ENCODE measurements at places on chromosomes 6 and 20.

GRCh38 chr6:85867595-85867994 lies 224.9 kb upstream of the SYNCRIP start:
- DNase-seq, result no peak

DNA sequence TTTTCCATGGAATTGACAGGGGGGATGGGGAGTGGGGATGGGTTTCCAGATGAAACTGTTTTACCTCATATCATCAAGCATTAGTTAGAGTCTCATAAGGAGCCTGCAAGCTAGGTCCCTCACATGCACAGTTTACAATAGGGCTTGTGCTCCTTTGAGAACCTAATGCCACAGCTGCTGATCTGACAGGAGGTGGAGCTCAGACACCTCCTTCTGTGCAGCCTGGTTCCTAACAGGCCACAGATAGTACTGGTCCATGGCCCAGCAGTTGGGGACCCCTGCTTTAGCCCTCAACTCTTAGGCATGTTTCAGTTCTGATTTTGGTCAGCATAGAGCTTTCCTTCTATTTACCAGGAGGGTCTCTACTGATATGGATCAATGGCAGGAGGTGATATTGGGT lies 251.6 kb downstream of the LAMA2 start:
- DNase-seq, result peak; percentile 56

GRCh38 chr6:27096834-27097511 lies 150.5 kb upstream of the PRSS16 start:
- DNase-seq, result peak; percentile 60

DNA sequence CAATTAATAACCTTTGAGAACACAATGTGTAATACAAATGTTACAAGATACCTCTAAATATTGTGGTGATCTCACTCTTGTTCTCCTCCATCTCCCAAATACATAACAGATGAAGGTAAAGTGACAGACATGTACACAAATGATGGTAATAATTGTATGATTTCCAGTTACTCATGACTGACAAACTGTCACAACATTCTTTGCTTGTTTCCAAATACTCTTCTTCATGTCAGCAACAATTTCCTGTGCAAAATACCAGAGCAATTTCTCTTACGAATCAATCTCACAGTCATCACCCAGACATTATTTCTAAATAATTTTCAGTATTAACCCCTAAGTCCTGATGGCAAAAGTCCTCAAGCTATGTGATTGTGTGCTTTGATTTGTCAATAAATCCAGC lies 92.9 kb downstream of the RPS12 start:
- no peak for DNase-seq

DNA sequence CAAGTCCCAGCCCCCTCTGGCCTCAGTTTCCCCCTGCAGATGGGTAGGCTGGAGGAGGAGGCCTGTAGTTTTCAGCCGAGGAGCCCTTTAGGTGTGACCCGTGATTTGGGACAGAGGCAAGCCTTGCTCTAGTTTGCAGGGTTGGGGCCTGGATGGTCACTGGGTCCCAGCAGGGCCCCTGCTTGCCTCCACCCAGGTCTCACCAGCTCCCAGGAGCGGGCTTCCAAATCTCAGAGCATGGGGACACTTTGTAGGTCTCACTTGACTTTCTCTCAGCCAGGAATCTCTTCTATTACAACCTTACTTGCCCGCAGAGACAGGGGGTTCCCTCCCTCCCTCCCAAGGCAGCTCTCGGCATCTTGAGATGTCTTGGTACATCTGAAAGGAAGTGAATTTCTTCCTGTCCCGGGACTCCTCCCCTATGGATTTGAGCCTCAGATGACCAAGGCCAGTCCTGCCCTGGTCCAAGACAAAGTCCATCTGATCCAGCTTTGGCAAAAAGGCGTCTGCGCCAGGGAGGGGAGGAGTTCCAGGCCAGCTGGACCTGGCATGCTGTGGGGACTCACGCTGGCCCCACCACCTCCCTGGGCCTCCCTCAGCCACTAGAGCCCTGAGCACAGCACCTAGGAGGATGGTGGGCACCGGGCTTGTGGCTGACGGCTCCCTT lies 47.4 kb downstream of the SRC start:
- no peak for DNase-seq

DNA sequence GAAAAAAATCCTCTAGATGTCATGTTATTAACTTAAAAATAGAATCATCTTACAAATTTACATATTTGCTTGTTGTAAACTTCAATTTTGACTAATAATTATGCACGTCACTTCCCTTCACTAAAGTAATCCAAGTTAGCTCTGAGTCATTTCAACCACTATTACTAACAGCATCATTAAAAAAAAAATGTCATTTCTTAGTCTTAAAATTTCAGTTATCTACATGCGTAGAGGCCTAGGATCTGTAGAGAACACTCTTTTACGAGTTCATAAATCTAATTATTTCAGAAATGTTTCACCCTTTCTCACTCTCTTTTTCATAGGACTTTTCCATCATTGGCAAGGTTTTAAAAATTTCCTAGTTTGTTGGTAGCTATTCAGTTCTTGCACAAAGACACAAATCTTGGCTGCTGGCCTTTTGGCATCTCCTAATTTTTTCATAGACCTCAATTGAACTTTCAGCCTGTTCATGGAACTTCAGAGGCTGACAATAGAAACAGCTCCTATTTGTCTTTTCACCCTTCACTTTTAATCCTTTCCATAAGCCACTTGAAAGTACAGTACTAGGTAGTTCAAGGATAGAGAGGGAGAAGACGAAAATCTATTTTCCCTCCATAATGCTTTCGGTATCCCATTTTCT lies 61.5 kb downstream of the OGFRL1 start:
- no peak for DNase-seq

DNA sequence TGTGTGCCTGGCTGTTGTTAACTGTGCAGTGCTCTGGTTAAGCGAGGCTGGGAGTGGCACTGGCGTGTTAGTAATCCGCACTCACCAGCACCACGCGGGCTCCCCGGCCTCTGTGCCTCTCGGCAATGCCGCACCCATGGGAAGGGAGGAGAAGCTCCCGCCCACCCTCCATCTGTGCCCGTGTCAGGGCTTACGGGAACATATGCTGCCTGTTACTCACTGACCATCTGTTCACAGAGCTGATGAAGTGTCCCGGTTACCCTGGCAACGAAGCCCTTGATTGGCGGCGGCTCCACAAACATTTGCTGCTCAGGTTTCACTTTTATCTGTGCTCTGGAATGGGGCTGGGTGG lies 114.7 kb downstream of the PSMB1 start:
- DNase-seq, result peak; percentile 56

- DNase-seq, result no peak
Measured at GRCh38 chr6:12528581-12529363, 187.8 kb upstream of the PHACTR1 start.

DNA sequence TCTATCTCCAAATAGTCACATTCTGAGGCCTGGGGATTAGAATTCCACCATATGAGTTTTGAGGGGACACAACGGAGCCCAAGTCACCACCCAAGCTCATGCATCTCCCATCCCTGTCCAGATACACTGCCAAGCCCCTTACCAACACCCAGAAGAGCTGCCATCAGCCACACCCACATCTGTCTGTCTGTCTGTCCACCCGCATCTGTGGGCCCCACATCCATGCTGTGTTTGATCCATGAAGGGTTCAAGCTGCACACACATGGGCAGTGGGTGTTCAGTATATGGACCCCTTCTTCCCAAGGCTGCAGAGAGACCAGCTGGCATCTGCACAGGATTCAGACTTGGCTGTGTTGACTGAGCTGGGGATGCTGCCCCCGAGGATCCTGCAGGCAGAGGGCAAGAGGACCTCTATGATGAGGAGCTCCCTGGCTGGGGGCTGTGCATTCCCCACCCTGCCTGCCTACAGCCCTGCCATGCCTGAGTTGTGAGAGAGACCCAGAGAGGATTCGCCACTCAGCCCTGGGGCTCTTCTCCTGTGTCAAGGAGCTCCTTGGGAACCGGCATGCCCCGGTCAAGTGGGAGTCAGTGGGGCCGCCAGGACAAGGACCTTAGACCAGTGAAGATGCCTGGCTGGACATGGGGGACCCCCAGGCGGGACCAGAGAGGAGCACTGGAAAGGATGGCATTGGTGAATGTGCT lies 206.4 kb downstream of the SYNDIG1 start:
- DNase-seq, result no peak

DNA sequence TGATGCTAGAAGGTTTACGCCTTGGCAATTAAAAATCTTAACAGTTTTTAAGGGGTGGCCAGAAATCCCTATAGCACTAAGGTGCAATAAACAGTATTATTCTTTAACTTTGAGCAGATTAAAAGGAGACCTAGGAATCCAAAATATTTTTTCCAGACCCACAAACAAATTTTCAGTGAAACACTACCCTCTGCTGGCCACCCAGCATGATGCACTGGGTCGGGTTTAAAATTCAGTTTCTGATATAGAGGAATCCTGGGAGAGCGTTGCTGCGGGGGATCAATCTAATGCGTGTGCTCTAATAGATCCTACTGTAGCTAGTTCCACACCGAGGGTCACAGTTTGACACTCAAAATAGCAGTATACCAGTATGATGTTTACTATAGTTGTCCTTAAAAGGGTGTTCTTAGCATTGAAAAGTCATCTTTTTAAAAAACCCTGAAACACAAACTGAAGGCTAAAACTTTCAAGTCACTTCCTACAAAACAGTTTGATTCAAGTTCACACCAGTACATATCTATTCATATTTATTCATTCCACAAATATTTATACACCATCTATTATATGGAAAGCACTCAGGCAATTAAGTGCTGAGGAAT lies 10.2 kb downstream of the UBE3D start:
- peak; percentile 52 for DNase-seq

- no peak for DNase-seq
Measured at GRCh38 chr20:15245896-15246295, 908.5 kb upstream of the FLRT3 start.

- DNase-seq, result no peak
Measured at GRCh38 chr6:78251931-78252330, 599.1 kb downstream of the MEI4 start.

- no peak for DNase-seq
Measured at GRCh38 chr20:41717483-41717882, 99.3 kb upstream of the CHD6 start.

All from testis (tissue), 5 donors.